ENCODE measurements at places on chromosomes 5 and 9. TPM values are rescaled to one million over a fixed set of nuclear protein-coding genes. Genes with fewer than 3 reads are reported as not detected.

The TICAM2 gene
- total RNA-seq, result 6.2 TPM

The SUSD1 gene
- 7.7 TPM for total RNA-seq

The PCDHA3 gene
- under 0.01 TPM for total RNA-seq

The ADAMTS13 gene
- 1.2 TPM for total RNA-seq

The TRIM36 gene
- total RNA-seq, result 0.39 TPM

The TRAF1 gene
- 2.9 TPM for total RNA-seq

Measured in subcutaneous preadipocyte (primary cell).